ENCODE measurements at places on chromosomes 7 and 10. TPM values are rescaled to one million over a fixed set of nuclear protein-coding genes. Genes with fewer than 3 reads are reported as not detected.

The MRPS33 gene
- total RNA-seq, result 113 TPM

The ZNF488 gene
- 15.0 TPM for total RNA-seq

The CYTH3 gene
- 23.9 TPM for total RNA-seq

The DBNL gene
- total RNA-seq, result 66.9 TPM

The DYNC1I1 gene
- not detected for total RNA-seq

The CADPS2 gene
- 0.12 TPM for total RNA-seq

The HABP2 gene
- 0.13 TPM for total RNA-seq

The CD36 gene
- total RNA-seq, result 0.21 TPM

The STAM gene
- total RNA-seq, result 28.0 TPM

The STAG3 gene
- total RNA-seq, result 0.15 TPM

The OR6V1 gene
- total RNA-seq, result not detected

The SFMBT2 gene
- 14.9 TPM for total RNA-seq

The HOXA5 gene
- total RNA-seq, result 6.2 TPM

The WNT2 gene
- not detected for total RNA-seq
